ENCODE measurements at places on chromosomes 16 and 17.

- no peak for DNase-seq
These were observed 8.3 kb downstream of the CCR7 start for GRCh38 chr17:40556884-40557414.

DNA sequence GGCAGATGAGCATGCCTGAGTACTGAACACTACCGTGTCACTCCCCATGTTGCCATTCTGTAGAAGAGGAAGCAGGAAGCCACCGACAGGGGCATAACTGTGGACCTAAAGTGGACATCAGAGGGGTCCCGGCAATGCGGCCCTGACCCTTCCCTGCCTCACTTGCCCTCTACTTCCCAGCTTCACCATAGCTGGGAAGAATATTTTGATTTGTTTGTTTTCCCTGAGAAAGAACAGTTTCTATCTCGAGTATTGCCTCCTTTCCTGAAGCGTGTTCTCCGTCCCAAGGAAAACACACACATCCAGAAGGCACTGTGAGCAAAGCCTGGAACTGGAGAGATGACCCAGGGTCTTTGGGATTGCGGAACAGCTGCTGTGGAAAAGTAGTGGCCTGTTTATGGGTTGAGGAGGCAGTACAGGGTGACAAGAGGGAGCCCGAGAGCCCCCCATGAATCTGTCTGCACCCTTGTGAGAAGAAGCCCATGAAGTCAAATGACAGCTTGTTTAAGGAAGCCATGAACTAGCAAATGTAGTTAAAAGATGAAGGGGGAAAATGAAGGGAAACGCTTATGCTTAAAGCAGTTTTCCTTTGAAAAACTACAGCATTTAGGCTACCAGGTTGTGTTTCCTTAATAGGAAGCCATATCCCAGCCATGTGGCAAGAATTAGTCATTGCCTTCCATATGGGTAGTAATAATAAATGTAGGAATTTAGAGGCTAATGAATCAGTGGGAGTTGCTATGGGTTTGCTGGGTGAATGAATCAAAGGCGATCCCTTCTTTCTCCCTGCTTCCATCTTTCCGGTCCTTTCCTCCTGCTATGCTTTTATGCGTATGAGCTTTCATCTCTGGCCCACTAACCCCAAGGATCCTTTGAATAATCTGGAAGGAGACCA lies 90.0 kb upstream of the TBX2 start:
- DNase-seq = no peak

DNA sequence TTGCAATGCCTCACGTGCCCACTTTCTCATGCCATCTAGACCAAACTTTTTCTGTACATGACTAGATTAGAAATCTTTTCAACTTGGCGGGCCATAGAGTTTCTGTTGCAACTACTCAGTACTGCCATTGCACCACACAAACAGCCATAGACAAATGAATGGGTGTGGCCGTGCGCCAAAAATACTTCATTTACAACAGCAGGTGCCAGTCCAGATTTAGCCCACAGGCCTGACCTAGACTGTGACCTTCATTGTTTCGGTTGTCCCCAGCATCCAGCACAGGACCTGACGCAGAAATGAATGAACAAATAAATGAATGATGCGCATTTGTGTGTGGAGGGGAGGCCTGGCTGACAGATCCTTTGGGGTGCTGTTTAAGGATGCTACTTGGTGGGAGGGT lies 14.3 kb upstream of the PDK2 start:
- no peak for DNase-seq

DNA sequence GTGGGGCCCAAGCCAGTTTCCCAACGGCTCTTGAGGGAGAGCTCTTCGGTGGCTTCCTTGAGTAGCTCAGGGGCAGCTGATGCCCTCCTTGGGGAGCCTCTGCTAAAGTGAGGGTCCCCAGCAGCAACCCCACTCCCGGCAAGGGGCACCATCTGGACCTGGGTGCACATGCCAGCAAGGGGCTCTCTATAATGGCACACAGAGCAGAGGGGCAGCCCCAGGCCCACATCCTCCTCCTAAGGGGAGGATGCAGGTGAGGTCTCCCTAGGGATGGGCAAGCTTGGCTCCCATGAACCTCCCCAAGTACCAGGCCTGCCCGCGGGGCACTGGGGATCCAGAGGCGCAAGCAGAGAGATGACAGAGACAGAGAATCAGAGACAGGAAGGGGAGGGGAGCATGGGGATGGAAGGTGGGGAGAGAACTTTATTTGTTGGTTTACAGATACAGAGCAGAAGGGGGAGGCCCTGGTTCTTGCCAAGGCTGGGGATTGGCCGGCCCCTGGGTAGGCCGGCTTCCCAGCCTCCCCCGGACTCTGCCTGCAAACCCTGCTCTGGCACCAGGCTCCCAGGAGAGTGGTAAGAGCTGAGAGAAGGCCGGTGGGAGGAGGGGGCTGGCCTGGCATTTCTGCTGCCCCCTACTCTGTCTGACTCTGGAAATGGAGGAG lies 61.4 kb downstream of the SRCIN1 start:
- no peak for DNase-seq

GRCh38 chr17:76528528-76529223 lies 8.8 kb downstream of the CYGB start:
- no peak for DNase-seq

DNA sequence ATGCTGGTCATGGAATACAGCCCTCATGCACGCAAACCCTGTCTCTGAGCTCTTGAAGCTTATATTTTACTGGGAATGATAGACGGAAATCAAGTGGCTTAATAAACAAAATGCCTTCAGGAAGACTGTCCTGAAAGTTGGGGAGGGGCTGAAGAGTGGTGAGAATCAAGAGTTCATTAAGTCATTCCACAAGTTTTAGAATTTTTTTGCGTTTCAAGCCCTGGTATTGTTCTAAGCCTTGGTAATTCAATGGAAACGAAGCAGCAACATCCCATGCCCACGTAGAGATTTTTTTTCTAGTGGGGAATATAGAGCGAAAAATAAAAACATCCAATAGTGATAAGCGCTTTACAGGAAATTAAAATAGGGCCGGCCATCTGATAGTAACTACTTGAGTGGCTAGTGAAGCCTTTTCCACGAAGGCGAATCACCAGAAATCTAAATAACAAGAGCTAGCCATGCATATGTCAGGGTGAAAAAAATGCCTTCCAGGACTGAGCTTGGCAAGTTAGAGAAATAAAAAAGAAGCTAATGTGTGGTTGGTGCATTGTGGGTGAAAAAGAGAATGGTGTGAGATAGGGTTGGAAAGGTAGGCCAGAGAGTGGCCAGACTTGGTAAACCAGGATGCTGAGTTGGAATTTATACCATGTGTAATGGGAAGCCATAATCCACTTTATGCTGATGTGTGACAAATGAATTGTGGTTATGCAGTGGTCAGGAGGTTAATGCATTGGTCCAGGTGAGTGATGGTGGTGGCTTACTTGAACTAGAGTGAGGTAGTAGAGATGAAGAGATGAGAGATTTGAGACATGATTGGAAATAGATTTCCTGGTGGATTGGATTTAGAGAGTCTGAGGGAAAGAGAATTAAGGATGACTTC lies 772 bp downstream of the PFAS start:
- DNase-seq = no peak

GRCh38 chr17:28033972-28034714 lies 8.3 kb upstream of the NLK start:
- DNase-seq = no peak

GRCh38 chr16:1045993-1046911 lies 26.3 kb upstream of the SSTR5 start:
- no peak for DNase-seq

- no peak for DNase-seq
These were observed 276.7 kb upstream of the DYNLRB2 start for GRCh38 chr16:80263848-80264694.

GRCh38 chr16:62741692-62742091 lies 705.5 kb upstream of the CDH8 start:
- DNase-seq = no peak
